8988T (cell line): ENCODE measurements at places on chromosomes 3 and 15.

GRCh38 chr15:44956388-44956787 lies at the start of gene TERB2:
Gene TERB2 (plus strand): TSS chr15:44956687. CDS start chr15:44956719, 32 bp downstream.
- DNase-seq, result no peak

GRCh38 chr3:177465257-177465642 lies 268.0 kb upstream of the TBL1XR1 start:
- DNase-seq, result no peak

GRCh38 chr3:194072691-194073279 lies 63.2 kb upstream of the HES1 start:
- no peak for DNase-seq

DNA sequence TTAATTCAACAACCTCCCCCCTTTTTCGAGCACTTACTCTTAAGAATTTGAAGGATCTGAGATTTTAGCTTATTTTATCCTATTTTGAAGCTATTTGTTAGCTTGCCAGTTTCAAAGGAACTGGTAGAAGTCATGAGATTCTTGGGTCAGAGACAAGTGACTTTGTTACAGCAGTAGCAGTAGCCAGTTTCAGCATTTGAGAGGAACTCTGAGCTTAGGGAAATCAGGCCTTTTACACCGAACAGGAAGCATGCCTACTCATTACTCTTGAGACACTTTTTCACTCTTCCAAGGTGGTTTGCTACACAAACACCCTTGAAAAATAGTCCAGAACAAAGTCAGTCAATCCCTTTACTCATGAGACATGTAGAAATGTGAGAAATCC lies 24.5 kb upstream of the TM4SF1 start:
- DNase-seq, result no peak

DNA sequence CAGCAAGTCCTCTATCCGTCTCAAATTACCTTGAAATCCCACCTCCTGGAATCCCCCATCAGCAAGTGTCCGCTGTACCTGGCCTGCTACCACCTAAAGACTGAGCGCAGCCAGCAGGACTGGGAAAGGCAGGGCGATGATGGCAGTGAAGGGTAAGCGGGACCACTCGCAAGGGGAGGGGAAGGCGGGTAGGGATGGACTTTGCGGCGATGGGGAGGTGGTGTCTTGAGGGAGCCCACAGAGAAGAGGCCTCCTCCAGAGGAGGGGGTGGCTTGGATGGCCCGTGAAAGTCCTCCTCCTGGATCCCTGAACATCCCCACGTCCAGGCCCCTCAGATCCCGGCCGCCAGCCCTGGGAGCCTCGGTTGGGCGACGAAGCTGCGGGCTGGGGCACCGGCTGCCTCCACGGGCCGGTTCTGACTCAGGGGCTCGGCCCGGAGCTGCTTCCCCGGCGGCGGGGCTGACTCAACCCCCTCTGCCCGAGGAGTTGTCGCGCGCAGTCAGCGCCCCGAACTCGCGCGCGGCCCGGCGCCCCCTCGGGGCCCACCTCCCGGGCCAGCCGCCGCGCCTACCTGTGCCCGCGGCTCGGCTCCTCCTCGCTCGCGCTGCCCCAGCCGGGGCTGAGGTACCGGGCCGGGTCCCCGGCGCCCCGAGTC lies 512 bp downstream of the LARP6 start:
- DNase-seq, result peak; percentile 56

GRCh38 chr3:143302638-143303171 lies 183.1 kb downstream of the CHST2 start:
- DNase-seq, result peak; percentile 14

- DNase-seq, result no peak
Observed at GRCh38 chr3:108295421-108296175, 750 bp upstream of the HHLA2 start.

DNA sequence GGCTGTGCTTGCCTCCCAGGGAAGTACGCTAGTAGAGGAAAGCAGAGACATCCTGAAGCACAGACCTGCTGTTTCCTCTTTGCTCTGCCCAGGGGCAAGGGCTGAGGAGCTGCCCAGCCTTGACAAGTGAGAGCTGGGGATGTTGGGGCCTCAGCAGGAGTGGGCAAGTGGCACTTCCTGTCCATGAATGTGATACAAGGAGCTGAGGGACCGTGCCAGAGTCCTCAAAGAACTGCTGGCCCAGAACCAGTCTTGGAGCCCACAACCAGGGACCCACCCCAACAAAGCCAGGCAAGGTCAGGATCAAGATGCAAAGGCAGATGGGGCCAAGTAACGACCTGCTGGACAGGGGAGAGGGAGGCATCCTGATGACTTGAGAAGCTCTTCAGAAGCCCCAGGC lies 70.3 kb downstream of the TRIM42 start:
- no peak for DNase-seq

DNA sequence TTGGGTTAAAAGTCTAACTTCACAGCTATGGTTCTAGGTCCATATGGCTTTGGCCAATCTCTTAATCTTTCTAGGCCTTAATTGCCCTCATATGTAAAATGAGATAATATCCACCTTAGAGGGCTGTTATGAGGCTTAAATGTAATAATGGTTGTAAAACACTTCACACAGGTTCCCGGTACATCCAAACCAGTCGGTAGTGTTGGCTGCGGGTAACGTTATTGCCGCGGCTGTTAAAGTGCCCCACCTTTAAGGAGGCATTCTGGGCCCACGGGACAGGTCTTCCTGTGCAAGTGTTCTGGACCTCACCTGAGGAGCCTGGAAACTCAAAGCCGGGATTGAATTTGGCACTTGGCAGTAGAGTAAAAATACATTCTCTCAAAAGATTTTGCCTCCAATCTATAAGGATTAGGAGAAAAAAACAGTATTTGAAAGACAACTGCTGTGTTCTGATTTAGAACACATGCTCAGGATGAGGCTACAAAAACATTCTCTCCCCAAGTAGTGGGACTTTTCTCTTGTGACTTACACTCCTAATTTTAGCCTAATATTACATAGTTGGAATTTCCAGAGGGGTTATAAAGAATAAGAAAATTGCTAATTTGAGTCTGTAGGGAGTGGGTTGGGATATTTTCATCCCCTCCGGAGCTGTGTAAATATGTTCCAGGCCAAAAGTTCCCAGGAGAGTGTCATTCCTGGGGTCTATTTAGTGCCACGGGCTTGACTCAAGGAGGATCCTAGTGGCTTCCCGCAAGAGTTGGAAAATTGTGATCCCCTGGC lies 44.9 kb upstream of the TSEN2 start:
- DNase-seq, result no peak

GRCh38 chr3:84881288-84881687 lies 77.5 kb upstream of the CADM2 start:
- no peak for DNase-seq

GRCh38 chr15:86591994-86592735 lies 512.5 kb downstream of the AGBL1 start:
- no peak for DNase-seq

- DNase-seq, result no peak
Observed at GRCh38 chr15:76678766-76679165, 226.4 kb downstream of the SCAPER start.

- DNase-seq, result no peak
Observed at GRCh38 chr15:35669021-35669420, 123.1 kb upstream of the DPH6 start.

DNA sequence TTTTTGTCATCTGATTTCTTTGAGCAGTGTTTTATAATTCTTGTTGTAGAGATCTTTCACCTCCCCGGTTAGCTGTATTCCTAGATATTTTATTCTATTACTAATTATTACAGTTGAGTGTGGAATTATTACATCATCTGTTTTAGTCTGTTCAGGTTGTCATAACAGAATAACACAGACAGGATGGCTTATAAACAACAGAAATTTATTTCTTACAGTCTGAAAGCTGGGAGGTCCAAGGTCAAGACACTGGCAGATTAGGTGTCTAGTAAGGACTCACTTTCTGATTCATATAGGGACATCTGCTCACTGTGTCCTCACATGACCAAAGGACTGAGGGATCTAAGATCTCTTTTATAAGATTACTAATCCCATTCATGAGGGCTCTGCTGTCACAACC lies 121.3 kb upstream of the THBS1 start:
- no peak for DNase-seq

- DNase-seq, result no peak
Observed at GRCh38 chr3:107294117-107294516, 83.1 kb upstream of the CCDC54 start.
